Activated T-cell treated with anti-CD3 and anti-CD28 coated beads, Interleukin-2, amount 50 U/mL, for 24 hours (primary cell): ENCODE measurements at places on chromosomes 5 and 9.

DNA sequence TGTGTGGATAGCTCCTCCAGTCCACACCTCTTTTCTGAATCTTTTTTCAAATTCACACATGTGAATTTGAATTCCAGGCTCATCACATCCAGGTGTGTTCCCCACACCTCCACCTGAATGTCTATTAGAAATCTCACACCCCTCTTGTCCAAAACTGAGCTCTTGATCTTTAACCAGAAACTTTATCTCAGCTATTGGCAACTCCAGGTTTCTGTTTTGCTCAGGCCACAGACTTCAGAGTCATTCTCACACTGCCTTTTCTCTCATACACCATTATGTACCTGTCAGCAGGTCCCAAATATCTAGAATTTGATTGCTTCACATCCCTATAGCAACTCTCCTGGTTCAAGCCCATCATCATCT is 11.6 kb downstream of the NIPSNAP3B start:
- DNase-seq, result no peak

GRCh38 chr5:119072496-119072895 is 1.6 kb downstream of the DMXL1 start:
- DNase-seq, result no peak

DNA sequence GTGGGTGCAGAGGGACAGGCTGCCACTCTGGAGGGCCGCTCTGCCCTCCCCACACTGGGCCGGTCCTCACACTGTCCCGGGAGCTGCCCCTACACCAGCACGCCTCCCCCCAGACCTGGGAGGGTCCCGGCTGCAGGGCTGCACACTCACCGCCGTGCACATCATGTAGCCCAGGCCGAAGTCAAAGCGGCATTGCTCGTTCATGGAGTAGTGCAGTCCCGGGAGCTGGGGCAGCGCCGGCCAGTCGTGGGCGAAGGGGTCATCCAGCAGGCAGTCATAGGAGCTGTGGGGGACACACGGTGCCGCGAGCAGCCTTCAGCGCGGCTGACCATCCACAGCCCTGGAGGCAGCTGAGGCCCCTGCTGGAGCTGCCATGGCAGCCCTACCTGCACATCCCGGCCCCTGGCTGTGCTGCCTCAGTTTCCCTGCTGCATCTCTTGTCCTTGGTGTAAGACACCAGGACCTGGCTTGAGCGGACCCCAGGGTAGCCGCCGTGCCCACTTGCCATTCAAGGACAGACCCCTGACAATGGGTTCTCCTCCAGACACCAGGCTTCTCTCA is 93.2 kb downstream of the ZNF354C start:
- DNase-seq, result peak; percentile 24

- DNase-seq, result no peak
Observed at GRCh38 chr9:135951889-135952663, 9.1 kb downstream of the UBAC1 start.

DNA sequence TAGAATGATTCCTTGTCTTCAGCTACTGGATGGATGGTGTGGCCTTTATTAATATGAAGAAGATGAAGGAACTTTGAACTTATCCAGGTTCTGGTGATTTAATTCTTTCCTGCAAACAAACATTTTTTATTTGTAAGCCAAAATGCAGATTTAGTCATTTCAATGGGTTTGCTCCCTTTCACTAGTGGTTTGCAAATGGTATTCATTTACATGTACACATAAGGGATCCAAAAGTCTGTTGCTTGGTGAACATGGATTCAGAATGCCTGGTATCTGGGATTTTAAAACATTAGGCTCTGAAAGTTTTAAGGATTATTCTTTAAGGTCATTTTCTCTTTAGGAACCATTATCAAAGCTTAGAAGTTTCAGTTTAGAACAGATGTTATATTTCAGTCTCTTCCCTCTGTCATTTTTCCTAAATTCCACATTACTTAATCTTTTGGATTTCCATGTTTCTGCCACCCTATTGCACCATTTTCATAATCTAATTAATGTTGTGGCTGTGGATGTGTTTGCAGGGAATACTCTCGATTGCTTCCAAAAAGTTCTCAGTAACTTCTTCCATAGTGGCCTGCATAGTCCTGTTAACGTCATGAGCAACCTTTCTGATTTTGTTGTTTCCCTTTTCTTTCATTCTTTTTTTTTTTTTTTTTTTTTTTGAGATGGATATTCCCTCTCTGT is 10.1 kb downstream of the TTC1 start:
- DNase-seq, result no peak

GRCh38 chr5:113062869-113063508 is 86.4 kb downstream of the DCP2 start:
- DNase-seq, result no peak

DNA sequence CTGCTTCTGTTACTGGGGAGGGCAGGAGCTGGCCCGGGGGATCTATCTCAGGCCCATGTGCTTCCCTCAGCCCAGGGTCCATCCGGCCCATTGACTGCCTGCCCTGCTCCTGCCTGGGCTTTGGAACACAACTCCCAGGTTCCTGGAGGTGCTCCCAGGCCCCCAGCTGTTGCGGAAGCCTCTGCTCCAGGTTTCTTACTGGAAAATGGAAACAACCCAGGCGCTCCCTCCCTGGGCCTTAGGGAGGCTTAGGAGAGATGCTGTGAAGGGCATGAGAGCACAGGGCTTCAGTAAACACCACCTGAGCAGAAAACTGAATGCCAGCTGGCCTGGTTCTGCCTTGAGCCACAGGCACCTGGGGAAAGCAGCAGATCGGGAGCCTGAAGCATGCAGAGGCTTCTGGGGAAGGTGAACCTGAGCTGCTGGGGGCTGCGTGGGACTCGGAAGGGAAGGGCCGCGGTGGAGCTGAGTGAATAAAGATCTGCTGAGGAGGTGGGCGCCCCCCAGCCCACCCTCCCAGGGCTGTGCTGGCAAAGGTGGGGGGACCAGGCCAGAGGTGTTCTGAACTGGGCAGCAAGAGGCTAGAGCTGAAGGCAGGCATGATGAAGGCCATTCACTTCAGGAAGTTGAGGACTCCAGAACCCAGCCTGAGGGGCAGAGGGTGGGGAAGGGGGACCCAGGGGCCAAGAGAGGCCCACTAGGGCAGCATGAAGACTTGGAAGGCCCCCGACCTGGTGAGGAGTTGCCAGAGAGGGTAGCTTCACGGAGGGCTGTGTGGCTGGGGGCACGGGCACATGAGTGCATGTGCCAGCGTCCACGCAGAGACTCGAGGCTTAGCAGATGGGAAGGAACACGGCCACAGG is 64.8 kb downstream of the SHB start:
- no peak for DNase-seq

GRCh38 chr5:4019009-4019769 is 423.6 kb downstream of the IRX1 start:
- no peak for DNase-seq

DNA sequence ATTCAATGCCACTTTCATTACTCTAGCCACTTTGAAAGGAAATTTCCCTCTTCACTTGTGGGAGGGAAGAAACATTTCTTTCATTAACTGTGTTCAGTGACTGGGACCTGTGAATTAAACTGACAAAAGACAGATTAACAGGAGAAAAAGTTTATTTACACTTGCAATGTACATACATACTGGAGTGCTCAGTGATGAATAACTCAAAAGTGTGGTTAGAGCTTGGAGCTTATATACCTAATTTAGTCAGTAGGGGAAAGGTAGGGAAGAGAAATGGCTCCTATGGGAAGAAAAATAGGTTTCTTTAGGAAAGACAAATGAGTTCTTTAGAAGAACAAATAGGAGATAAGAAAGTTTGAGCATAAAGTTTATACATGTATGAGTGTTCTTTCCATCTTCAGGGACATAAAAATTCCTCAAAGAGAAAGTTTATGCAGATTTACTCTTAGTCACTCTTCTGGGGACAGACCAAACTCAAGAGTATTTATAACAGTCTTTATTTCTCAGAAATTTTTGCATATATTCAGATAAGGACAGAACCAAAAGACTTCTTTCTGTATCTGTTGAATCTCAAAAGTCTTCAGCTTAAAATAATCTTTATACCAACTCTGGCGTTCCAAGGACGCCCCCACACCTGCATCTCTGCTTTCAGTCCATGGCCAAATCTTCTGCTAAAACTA is 120.0 kb upstream of the RAI14 start:
- DNase-seq, result no peak

DNA sequence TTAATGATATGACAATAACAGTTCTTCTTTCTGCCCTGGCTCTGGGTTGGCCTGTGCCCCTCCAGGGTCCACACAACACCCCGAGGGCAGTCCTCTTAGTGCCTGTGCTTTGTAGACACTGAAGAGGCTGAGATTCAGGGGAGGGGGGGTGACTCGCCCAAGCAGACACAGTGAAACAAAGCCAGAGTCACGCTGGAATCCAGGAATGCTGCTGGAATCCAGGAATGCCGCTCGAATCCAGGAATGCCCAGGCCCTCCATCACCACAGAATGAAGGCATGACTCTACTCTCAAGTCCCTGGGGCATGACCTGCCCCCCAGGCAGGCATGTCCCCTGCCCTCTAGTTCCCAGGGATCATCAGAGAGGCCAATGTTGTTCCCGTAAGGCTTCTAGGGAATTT is 73.1 kb downstream of the LRSAM1 start:
- DNase-seq, result no peak

- DNase-seq, result no peak
Observed at GRCh38 chr5:148147415-148147814, 20.9 kb upstream of the SPINK14 start.

- no peak for DNase-seq
Observed at GRCh38 chr9:88905506-88905905, 85.8 kb upstream of the S1PR3 start.

DNA sequence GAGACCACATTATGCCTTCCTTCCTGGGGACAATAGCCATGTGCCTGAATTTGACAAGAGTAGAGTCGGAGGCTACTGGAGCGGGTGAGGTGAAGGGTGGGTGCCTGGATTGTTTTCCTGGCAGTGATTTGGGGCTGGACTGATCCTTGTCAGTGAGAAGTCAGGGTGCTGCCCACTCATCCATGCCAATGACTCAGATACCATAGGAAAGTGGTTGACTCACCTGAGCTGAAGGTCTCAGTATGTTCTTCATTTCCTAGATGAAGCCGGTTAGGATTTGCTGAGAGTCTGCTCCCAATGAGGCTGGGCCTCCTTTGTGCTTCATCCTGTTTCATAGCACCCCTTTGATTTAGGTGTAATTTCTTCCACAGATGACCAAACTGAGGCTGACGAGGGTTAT is 366.0 kb downstream of the KDM4C start:
- no peak for DNase-seq
